ENCODE measurements at places on chromosomes 5 and 9.

- no peak for DNase-seq
Observed at GRCh38 chr5:61701877-61702602, 370.0 kb downstream of the ZSWIM6 start.

GRCh38 chr5:32794086-32794485 is 83.0 kb downstream of the NPR3 start:
- DNase-seq = no peak

DNA sequence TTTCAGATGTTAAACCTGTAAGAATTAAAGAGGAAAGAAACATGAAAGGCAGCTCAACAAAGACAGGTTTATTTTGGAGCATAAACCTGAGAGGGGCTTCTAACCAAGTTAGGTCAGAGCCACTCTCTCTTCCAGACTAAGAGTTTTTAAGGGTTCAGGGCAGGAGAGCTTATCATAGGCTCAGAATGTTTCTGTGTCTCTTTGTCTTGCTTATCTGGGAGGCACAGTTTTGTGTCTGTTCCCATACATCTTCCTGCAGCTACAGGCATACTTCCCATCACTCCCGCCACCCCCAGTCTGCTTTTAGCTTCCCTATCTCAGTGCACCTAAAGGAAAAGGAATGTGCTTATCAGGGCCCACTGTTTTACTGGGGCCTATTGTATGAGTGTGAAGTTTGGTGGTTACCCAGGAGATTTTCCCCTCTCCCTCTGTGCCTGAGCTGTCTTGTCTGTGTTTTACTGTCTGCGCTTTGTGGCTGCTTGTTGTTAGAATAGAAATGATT is 21.9 kb downstream of the CD14 start:
- DNase-seq = no peak

GRCh38 chr5:4833104-4833738 is 306.9 kb upstream of the ADAMTS16 start:
- no peak for DNase-seq

Data from hematopoietic multipotent progenitor cell treated with erythropoietin and hydrocortisone succinate and interleukin-3 and kit ligand, for 15 days (in vitro differentiated cells).